GM12878 (cell line): ENCODE measurements at places on chromosomes 1 and 21. TPM values are rescaled to one million over a fixed set of nuclear protein-coding genes. Genes with fewer than 3 reads are reported as not detected.

The COL18A1 gene
- total RNA-seq = 0.49 and 0.90 TPM in 2 replicates

GRCh38 chr1:175131095-175131494 is 61.5 kb downstream of the KIAA0040 start:
- H3K4me1 ChIP-seq = peaks cover 28% of the 10 kb centered on the region
- peak overlapping the region; percentile 4; the same call in 1 of the 2 replicates for H3K27ac ChIP-seq
- no peak overlapping the region for H3K4me3 ChIP-seq
- no peaks in the 10 kb centered on the region for H3K27me3 ChIP-seq
- no peaks in the 10 kb centered on the region for H3K36me3 ChIP-seq
- DNase-seq = no peak

The FCRL1 gene
- total RNA-seq = 0.85 and 0.90 TPM in 2 replicates

- no peaks in the 10 kb centered on the region for H3K4me1 ChIP-seq
- DNase-seq = no peak
- H3K36me3 ChIP-seq = no peaks in the 10 kb centered on the region
- no peak overlapping the region for H3K27ac ChIP-seq
These were observed 17.7 kb upstream of the C1orf174 start for GRCh38 chr1:3917761-3918160.

The PTGS2 gene
- total RNA-seq = 0.13 TPM in 1 of 2 replicates, not detected in the other

DNA sequence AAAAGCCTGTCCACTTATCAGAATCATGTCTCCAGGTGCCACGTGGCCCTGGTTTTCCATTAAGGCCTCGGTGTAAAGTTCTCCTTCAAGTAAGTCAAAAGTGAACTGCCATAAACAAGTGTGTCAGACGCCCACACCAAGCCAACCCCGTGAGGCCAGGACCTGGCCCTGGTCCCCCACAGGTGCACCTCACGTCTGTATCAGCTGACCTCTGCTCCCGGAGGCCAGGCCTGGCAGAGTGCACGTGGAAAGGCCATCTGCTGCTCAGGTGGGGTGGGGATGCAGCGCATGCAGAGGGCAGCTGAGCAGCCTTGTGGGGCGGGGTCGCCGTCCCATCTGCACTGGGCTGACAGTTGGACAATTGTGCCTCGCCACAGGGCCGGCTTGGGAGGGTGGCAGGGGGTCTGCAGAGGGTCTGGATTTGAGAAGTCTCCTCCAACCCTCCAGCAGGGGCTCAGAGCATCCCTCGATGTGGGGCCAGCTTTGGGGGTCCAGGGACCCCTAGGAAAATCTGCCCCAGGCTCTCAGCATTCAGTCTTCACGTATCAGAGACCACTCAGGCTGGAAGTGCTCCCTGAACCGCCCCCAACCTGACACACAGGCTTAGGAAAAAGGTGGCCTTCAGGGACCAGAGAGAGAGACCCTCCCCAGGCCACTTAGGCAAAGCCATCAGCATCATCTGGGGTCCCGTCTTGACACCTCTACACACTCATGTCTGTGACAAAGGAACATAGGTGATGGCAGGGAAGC is 3.0 kb downstream of the SLC19A1 start:
- H3K36me3 ChIP-seq = no peaks in the 10 kb centered on the region
- H3K27me3 ChIP-seq = no peaks in the 10 kb centered on the region
- H3K4me1 ChIP-seq = peaks cover 12% of the 10 kb centered on the region
- H3K27ac ChIP-seq = no peak overlapping the region
- no peak for DNase-seq

The CELF3 gene
- total RNA-seq = not detected in 2 replicates

GRCh38 chr1:42979896-42980800 is 21.5 kb upstream of the SLC2A1 start:
- DNase-seq = no peak
- no peak overlapping the region for H3K27ac ChIP-seq
- H3K27me3 ChIP-seq = no peaks in the 10 kb centered on the region; the same call in none of the 2 replicates
- H3K4me3 ChIP-seq = no peak overlapping the region
- no peaks in the 10 kb centered on the region for H3K36me3 ChIP-seq

- no peaks in the 10 kb centered on the region for H3K36me3 ChIP-seq
- no peaks in the 10 kb centered on the region for H3K4me1 ChIP-seq
- no peak overlapping the region for H3K4me3 ChIP-seq
- peak; percentile 2 for DNase-seq
- no peak overlapping the region for H3K27ac ChIP-seq
These were observed 12.8 kb upstream of the TMPRSS2 start for GRCh38 chr21:41520560-41521442.

The SLAMF7 gene
- total RNA-seq = 124 and 133 TPM in 2 replicates

The KCND3 gene
- not detected in 2 replicates for total RNA-seq

GRCh38 chr1:153779781-153780541 is 4.8 kb downstream of the SLC27A3 start:
- H3K4me3 ChIP-seq = no peak overlapping the region
- H3K4me1 ChIP-seq = peaks cover 12% of the 10 kb centered on the region
- no peaks in the 10 kb centered on the region for H3K27me3 ChIP-seq
- DNase-seq = no peak
- H3K36me3 ChIP-seq = no peaks in the 10 kb centered on the region
- no peak overlapping the region for H3K27ac ChIP-seq

The SLC19A1 gene
- total RNA-seq = 43.8 and 49.7 TPM in 2 replicates

DNA sequence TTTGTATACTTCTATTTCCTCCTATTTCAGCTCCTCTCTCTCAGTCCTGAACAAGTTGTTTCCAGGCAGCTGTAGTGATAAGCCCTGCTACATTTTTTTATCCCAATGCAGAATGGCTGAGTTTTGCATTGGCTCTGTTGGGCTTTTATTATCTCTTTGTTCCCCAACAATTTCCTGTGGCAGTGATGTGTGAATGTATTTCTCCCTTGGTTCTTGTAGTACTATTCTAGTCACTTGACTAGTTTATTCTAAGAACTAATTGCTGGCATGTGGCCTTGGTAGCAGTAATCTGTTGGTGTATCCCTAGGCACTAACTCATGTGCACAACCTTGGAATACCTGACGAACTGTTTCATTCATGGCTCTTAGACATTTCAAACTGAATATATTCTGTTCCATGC is 60.7 kb downstream of the NFASC start:
- H3K4me1 ChIP-seq = no peaks in the 10 kb centered on the region
- no peaks in the 10 kb centered on the region for H3K36me3 ChIP-seq
- no peak overlapping the region for H3K4me3 ChIP-seq
- H3K27me3 ChIP-seq = no peaks in the 10 kb centered on the region; the same call in 1 of the 2 replicates
- DNase-seq = no peak

DNA sequence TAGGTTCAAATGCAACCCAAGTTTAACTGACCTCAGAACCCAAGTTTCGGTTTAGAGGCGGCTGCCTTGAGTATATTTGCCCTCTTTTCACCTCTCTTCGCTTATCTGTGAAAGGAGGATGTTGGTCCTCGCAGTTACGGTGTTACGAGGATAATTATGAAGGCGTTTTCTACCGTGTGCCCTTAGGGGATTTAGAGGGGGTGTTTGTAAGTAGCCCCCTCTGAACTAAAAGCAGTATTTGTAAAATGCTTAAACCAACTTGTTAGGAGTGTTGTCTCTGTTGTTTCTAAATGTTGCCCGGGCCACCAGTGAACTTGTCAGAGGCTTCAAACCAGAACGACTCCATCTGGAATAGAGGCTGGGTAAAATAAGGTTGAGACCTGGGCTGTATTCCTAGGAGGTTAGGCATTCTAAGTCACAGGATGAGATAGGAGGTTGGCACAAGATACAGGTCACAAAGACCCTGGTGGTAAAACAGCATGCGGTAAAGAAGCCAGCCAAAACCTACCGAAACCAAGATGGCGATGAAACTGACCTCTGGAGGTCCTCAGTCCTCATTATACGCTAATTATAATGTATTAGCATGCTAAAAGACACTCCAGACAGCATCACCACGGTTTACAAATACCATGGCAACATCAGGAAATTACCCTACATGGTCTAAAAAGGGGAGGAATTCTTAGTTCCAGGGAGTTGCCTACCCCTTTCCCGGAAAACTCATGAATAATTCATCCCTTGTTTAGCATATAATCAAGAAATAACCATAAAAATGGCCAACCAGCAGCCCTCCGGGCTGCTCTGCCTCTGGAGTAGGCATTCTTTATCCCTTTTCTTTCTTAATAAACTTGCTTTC is 1.0 kb upstream of the PSRC1 start:
- H3K4me1 ChIP-seq = peaks cover 3% of the 10 kb centered on the region
- DNase-seq = no peak
- H3K27me3 ChIP-seq = no peaks in the 10 kb centered on the region
- H3K4me3 ChIP-seq = peak overlapping the region; percentile 86
- H3K27ac ChIP-seq = peak overlapping the region; percentile 83
